Caki2 (cell line): ENCODE measurements at places on chromosomes 16 and 17.

DNA sequence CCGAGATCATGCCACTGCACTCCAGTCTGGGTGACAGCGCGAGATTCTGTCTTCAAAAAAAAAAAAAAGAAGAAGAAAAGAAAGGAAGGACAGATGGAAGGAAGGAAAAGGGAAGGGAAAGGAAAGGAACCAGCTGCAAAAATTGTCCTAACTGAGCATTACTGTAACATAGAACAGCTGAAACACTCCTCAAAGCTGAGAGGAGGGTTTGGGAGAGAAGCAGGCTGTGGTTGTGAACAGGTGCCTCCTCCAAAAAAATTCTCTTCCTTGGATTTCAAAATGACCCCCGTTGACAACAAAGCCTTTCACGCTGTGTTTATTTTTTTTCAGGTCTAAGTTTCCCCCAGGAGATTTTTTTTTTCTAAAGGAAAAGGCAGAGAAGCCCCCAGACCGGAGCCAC, 541.4 kb downstream of the WWOX start:
- no peak for DNase-seq

- DNase-seq, result no peak
Observed at GRCh38 chr17:77676237-77676661, 282.3 kb upstream of the TNRC6C start.

- peak; percentile 27 for DNase-seq
Observed at GRCh38 chr16:56294579-56294978, 103.3 kb downstream of the GNAO1 start.

DNA sequence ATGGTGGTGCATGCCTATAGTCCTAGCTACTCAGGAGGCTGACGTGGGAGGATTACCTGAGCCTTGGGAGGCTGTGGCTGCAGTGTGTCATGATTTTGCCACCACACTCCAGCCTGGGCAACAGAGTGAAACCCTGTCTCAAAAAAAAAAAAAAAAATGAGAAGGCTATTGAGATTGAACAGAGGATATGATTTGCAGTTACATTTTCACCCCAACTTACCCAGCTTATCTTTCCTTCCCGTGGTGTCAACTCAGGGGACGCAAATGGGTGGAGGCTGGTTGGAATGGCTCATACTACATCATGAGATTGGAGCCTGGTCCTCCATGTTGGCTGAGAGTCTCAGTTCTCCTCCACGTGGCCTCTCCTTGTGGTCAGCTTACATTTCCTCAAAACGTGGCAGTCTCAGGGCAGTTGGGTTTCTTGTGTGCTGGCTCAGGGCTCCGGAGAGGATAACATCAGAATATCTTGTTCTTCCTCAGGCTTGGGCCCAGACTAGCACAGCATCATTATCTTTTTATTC, 17.2 kb upstream of the NSMCE1 start:
- DNase-seq, result no peak

- peak; percentile 22 for DNase-seq
Observed at GRCh38 chr16:31713945-31714902, 159.4 kb upstream of the ZNF267 start.

- no peak for DNase-seq
Observed at GRCh38 chr16:87680272-87680644, 78.0 kb downstream of the JPH3 start.

DNA sequence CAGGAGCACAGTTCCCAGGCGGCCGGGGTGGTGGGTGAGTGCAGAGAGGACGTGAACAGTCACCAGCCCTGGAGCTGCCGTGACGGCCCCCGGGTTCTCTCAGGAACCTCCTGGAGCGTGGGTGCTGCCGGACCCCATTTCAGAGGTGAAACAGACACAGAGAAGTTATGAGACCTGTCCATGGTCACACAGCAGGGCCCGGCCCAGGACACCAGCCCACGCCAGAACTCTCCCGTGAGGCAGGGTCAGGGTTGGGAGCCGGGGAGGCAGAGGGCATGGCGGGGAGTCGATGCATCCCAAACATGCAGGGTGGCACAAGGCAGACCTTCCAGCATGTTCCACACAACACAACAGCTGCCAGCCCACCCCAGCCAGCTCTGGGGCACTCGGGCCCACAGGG, 3.8 kb upstream of the PVALEF start:
- DNase-seq, result no peak

- peak; percentile 52 for DNase-seq
Observed at GRCh38 chr17:37490022-37490587, 414 bp downstream of the DUSP14 start.

DNA sequence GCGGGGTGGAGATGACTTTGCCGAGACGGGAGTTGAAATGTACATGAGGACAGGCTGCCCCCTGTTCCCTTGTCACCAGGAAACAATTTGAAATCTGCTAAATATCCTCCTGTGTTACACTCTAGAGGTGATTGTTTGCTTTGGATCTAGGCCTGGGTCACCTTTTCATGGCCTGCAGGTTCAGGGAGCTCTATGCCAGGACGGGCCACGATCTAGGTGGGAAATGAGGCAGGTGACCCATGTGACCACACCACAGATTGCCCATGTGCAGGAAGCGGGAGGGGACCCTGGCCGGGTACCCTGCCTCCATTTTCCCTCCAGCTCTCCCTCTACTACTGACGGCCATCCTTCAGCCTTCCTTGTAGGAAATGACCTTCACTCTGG, 43.4 kb downstream of the MEAK7 start:
- DNase-seq, result no peak

GRCh38 chr16:57519796-57520360, 16.5 kb downstream of the CCDC102A start:
- peak; percentile 29 for DNase-seq

DNA sequence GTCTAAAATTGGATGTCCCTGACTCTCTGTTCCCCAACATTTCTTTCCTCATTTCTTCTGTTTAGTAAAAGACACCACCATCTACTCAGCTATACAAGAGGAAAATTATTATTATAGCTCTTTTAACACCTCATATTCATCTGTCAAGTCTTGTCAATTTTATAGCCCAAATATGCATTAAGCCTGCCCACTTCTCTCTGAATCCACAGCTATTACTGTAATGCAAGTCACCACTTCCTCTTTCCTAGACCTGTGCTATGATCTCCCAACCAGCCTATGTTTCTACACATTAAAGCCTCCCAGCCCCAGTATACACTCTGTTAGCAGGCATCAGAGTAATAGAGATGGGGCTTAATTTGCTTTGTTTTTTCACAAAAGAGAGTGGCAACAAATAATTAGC, 252.9 kb downstream of the GRIN2A start:
- no peak for DNase-seq

GRCh38 chr17:9002606-9003354, 18.5 kb upstream of the NTN1 start:
- DNase-seq, result peak; percentile 47

- no peak for DNase-seq
Observed at GRCh38 chr16:48676836-48677235, 66.9 kb upstream of the N4BP1 start.

GRCh38 chr17:46974086-46974485, 5.0 kb downstream of the RPRML start:
- DNase-seq, result no peak

DNA sequence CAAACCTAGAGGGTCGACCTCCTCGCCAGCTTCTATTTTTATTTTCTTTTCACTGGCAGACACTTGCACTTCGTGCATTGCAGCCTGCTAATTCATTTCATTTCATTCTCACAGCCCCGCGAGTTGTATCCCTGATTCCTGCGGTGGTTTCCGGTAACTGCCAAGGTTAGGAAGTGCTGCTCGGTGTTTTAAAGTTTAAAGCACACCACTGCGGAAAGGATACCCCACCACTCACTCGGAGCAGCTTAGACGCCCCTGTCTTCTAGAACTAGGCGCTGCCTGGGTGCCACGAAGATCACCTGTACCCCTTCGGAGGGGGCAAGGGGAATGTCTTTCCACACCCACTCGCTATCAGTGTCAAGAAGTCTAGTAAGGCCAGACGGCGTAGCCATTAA, 509 bp downstream of the CNEP1R1 start:
- no peak for DNase-seq
